ENCODE measurements at places on chromosomes 16 and 17. TPM values are rescaled to one million over a fixed set of nuclear protein-coding genes. Genes with fewer than 3 reads are reported as not detected.

DNA sequence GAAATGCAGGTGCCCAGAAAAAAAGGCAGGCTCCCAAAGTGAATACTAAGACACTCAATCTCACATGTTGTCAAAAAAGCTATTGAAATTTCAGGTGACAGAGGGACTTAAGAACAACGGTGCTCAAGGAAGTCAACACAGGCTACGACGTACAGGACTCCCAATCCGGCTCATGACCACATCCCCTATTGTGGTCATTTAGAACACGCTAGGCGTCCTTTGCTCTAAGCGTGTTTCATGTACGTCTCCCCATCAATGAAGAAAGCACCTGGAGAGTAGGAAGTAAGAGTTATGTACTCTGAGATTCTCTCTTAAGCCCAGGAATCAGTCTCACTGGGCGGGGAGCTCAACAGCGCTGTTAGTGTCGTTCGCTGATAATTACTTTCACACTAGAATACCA lies 94.1 kb downstream of the MRM3 start:
- DNase-seq, result no peak

DNA sequence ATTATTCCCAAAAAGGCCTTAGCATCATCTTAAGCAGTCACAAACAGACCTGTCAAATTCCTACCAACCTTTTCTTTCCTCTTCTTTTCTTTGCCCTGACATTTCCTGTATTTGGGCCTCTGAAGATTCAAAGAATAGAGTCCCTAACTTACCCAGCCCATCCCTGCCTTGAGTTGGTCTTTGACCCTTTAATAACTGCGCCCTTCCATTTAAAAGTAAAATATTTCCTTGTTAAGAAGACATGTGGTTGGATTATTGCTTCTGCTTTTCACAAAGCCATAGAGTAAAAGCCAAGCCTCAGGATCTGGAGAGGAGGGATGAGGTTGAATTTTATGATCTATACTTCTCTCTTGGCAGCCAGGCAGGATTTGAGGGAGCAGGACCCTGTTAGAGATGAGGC lies 13.2 kb upstream of the CCL23 start:
- no peak for DNase-seq

GRCh38 chr17:82396601-82397435 lies 21.3 kb upstream of the HEXD start:
- no peak for DNase-seq

DNA sequence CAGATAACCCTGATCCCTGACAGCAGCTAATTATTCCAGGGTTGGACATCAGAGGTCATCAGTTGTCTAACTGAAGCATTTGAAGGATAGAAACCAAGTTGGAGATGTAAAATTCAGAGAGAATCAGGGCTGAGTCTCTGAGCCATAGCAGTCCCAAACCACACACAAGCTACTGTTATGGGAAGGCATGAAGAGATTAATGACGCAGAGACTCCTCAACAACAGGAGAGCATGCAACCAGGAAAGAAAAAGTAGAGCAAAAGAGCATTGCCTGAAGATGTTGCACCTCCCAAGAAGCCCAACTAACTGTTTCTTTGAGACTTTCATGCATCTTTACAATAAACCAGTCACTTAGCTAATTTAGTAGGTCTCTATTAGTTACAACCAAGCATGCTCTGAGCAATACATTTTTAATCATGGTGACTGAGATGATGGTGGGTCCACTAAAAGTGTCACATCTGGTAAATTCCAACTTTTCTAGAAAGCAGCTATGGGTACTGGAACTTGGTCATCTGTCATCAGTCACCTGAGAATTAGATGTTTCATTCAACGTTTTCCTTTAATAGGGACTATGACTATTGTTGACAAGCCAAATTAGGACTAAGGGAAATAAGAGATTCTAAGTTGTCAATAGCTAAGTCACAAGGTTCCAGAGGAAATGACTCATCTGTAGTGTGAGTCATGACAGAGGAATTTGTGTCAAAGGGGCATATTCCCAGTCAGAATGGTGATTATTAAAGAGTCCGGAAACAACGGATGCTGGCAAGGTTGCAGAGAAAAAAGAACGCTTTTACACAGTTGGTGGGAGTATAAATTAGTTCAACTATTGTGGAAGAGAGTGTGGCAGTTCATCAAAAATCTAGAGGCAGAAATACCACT lies 239.8 kb downstream of the CHD9NB start:
- DNase-seq, result no peak

- no peak for DNase-seq
Observed at GRCh38 chr16:64217789-64218535, 903.9 kb downstream of the CDH11 start.

KRT25 gene
- total RNA-seq, result not detected

PLLP gene
- not detected for total RNA-seq

SULT1A4 gene
- total RNA-seq, result 1.0 TPM
